Suppressor macrophage (primary cell): ENCODE measurements at places on chromosomes 7 and 10.

DNA sequence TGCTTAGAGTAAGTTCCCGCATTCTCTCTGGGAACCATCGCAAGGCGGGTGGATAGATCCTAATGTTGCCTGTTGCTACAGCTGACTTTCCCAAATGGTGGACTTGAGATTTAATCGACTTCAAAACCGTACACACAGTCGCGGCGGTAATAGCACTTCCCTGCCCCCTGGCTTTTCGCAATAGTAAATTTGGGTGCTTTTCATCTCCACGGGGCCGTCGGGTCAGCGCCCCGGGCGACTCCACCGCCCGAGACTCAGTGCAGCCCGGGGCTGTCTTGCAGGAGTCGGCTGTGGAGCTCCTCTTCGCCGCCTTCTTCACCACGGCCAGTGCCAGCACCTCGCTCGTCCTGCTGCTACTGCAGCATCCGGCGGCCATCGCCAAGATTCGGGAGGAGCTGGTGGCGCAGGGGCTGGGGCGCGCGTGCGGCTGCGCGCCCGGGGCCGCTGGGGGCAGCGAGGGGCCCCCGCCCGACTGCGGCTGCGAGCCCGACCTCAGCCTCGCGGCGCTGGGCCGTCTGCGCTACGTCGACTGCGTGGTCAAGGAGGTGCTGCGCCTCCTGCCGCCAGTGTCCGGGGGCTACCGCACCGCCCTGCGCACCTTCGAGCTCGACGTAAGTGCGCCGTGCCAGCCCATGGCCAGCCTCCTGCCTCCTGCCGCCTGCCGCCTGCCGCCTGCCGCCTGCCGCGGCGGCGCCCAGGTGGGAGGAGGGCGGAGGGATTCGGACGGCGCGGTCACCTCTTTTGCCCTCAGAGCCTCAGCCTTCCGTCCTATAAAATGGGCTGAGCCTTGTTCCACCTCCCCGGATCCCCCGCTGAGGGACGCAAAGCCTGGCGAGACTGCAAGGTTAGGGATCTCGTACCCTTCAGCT, 5.3 kb downstream of the CYP26C1 start:
- no peak for DNase-seq

GRCh38 chr10:26481914-26482550, 43.9 kb downstream of the APBB1IP start:
- DNase-seq = peak; percentile 81

- no peak for DNase-seq
Measured at GRCh38 chr10:95356190-95356955, 65.6 kb upstream of the PDLIM1 start.

- DNase-seq = no peak
Measured at GRCh38 chr10:25745976-25746375, 188.1 kb upstream of the MYO3A start.

DNA sequence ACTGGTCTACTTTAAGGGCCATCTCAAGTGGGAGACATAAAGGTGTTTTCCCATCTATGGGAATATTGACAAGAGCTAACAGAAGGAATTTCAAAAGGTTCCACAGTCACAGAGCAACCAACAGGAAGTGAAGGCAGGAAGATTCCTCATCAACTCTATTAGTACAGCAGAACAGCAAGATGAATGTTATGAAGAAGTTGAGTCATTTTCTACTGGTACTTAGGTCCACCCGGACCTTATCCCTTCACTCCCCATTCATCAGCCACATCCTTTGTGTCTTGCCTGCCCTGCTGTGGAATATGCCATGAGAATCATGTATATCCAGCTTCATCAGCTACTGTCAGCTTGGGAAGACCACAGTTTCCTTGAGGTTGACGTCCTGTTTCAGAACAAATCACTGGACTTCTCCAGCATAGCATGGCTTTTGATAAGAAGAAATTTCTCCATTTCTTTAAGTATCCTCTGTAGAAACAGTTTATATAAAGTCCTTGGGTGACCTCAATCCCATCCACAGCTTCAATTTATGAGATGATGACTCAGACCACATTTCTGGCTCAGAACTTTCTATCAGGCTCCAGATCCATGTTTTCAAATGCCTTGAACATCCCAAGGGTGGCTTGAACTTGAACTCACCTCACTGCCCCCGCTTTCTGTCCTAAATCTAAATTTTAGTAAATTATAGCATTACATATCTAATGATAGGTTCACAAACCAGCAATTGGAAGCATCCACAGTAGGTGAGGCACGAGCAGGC, 84.9 kb upstream of the AGK start:
- DNase-seq = no peak

DNA sequence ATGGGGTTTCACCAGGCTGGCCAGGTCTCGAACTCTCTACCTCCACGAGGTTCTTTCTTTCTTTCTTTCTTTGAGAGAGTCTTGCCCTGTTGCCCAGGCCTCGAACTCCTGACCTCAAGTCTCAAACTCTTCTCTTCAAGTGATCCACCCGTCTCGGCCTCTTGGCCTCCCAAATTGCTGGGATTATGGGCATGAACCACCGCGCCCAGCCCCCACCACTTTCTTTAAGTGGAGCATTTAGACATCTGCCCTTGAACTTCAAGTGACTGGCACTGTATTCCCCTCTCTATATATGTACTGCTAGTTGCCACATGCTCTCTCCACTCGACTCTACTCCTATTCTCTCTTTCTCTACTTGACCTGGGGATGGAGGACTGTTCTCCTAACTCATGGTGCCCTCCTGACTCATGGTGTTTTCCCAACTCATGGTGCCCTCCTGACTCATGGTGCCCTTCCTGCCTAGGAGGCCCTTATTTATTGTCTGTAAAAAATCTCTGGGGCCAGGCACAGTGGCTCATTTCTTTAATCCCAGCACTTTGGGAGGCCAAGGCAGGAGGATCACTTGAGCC, 19.3 kb upstream of the ACHE start:
- DNase-seq = peak; percentile 67
